HCT116 (cell line): ENCODE measurements at places on chromosomes 6 and 20. TPM values are rescaled to one million over a fixed set of nuclear protein-coding genes. Genes with fewer than 3 reads are reported as not detected.

Gene NNAT
- total RNA-seq: not detected

Gene GTSF1L
- not detected for total RNA-seq

Gene STMND1
- not detected for total RNA-seq

Gene SUMO4
- total RNA-seq: 1.6 TPM

Gene RAET1E
- total RNA-seq: 3.9 TPM

Gene FRMD1
- total RNA-seq: not detected

Gene CPNE5
- not detected for total RNA-seq

Gene LAMA2
- 8.2 TPM for total RNA-seq
